ENCODE measurements at places on chromosomes 2 and 18.

DNA sequence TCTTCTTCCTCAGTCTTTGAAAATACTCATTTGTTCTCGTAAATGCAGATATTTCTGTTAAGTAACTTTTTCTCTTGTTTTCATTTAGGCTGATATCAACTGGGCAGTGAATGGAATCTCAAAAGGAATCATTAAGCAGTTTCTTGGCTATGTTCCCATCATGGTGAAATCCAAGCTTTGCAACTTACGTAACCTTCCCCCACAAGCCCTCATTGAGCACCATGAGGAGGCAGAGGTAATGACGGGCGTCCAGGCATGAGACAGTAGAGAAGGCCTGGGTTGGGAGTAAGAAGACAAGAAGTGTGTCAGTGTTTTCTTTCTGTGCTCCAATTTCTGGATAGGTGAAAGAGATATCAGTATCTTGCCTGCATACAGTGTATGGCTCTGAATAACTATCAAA lies 5.1 kb downstream of the POLR1B start:
- DNase-seq, result no peak

GRCh38 chr18:32910694-32911296 lies 138.0 kb upstream of the KLHL14 start:
- DNase-seq, result no peak

DNA sequence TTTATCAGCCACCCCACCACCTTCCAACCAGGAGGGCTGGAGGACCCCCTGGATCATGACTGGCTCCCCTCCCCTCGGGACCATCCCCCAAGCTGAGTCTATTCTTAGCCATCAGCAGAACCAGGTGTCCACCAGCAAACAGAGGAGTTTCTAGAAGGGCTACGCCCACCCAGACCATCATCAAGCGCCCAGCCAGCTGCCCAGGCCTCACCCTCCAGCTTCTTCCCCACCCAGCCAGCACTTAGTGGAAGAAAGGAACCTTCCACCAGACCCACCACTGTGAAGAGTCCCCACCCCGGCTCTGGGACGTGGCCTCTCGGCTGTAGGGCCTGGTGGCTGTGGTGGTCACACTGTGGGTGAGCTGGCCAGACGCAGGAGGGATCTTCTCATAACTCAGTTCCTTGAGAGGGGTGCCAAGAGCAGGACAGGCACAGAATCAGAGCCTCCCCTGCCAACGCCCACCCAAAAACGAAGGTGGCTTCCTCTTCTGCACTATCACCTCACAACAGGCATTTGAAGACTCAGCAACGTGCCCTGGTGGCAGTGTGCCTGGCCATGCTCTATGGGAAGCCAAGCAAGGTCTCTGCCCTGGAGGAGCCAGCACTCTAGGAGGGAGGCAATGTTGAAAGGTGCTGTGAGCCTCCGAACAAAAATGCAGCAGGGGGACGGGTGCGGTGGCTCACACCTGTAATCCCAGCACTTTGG lies 19.0 kb downstream of the BIN1 start:
- DNase-seq, result no peak

GRCh38 chr2:126100962-126101361 lies 555.0 kb upstream of the GYPC start:
- DNase-seq, result no peak

DNA sequence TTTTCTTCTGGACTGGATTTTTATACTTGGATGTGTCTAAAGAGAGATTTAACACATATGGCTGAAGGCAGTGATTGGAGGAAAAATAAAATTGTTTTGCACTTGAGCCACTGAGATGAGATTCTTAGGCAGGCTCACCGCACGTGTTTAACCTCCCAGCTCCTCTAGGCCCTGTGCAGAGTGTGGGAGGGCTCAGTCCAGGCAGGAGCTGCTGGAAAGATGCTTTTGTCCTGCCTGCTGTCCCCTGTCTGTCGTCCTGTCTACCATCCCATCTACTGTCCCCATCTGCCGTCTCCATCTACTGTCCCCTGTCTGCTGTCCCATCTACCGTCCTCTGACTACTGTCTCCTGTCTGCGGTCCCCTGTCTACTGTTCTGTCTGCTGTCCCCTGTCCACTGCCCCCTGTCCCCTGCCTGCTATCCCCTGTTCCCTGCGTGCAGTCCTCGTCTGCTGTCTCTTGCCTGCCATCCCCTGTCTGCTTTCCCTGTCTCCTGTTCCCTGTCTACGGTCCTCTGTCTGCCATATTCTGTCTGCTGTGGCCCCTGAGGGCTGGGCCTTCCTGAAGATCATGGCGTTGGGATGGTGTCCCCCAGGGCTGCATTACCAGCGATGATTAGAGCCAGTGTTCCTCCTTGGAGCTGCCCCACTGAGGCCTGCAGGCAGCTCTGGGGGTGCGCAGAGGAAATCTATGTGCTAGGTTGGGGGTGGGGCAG lies 43.7 kb upstream of the HS6ST1 start:
- DNase-seq, result no peak

DNA sequence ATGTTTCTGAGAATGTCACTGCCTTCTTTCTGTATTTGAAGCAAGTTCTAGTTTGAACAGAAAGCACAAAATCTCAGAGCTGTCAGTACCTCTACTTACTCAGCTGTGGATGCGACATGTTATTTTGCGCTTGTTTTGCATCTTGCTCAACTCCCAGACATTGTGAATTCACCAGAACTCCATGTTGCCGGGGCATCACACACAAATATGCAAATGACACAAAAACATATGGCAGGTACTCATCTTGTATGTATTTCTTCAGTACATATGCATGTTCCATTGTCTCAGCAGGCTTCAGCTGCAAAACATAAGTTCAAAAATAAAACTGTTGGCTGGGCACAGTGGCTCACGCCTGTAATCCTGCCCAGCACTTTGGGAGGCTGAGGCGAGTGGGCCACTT lies 30.8 kb downstream of the ADCY3 start:
- DNase-seq, result no peak

Measured in BJ (cell line).